ENCODE measurements at places on chromosomes 12 and 14. TPM values are rescaled to one million over a fixed set of nuclear protein-coding genes. Genes with fewer than 3 reads are reported as not detected.
A peak's percentile ranks its signal among the peaks of the same experiment; 100 is the strongest.

The ADGRD1 gene
- total RNA-seq = 0.96 TPM

The OR4E2 gene
- not detected for total RNA-seq

The KRT71 gene
- not detected for total RNA-seq

The PA2G4 gene
- total RNA-seq = 86.5 TPM

The SYNDIG1L gene
- total RNA-seq = 1.5 TPM

The CDKL1 gene
- 3.4 TPM for total RNA-seq

The GYS2 gene
- not detected for total RNA-seq

The SLC17A8 gene
- 0.25 TPM for total RNA-seq

The ADAM20 gene
- 1.3 TPM for total RNA-seq

The BATF gene
- not detected for total RNA-seq

The SPX gene
- not detected for total RNA-seq

DNA sequence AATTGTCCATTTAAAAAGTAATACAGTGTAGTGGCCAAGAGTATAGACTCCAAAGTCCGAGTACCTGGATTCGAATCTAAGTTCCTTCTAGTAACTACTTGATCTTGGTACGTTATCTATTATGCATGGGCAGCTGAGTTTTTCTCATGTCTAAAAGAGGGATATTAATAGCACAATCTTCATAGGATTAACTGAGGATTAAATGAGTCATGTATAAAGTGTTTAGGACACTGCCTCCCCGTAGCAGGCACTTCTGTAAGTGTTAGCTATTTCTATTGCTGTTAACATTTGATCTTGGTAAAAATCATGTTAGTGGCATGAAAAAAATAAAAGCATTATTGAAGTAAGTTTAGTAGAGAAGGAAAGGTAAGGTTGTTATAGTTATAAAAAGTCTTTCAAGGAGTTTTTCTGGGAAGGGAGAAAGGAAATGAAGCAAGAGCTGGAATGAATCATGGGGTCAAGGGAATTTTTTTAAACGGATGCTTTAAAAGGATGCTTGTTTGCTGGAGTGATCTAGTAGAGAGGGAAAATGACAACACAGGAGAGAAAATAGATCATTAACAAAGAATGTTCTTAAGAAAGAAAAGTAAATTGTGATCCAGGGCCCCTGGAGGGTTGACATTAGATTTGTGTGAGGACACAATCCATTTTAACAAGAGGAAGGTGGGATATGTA, 502.2 kb upstream of the USP15 start:
- H3K4me3 ChIP-seq = no peak overlapping the region
- no peaks in the 10 kb centered on the region for H3K27me3 ChIP-seq
- H3K27ac ChIP-seq = no peak overlapping the region
- no peaks in the 10 kb centered on the region for H3K4me1 ChIP-seq

DNA sequence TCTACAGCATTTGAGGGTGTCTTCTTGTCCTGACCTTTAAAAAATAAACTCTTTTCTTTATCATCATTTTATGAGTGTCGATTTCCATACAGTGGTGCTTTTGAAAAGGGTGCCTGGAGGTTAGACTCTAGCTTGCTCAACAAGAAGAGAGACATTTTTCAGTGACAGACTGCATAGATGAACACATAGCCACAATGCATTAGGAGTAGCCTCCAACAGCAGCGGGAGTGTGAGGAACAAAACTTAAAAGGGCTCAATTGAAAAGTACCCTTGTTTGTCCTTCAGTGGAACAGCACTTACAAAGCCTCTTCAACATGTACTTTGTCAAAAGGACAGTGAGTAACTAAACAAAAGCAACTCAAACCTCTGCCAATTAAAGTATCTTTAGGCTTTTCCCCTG, 119.3 kb downstream of the SOX5 start:
- no peak overlapping the region for H3K27ac ChIP-seq
- peaks cover 19% of the 10 kb centered on the region for H3K4me1 ChIP-seq
- no peak overlapping the region for H3K4me3 ChIP-seq

DNA sequence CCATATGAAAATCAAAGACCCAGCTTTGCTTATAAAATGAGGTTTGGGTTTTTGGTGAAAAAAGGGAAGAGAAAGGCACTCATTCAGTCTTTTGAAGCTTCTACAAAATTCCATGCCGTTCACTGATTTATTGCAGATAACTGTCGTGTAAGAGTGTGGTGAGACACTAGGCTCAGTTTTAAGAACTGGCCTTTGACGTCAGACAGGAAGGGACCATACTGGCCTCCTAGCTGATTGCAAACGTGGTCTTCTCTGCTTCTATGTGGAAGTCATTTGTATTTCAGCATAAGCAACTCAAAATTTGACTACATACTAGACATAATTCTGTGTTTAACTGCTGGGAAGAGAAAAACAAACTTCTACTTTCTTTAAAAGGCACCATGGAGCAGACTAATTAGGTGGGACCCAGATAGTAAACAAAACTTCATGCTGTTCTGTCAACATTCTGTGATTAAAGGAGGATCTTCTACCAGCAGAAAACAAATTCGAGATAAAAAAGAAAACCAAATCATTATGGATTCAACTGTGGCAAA, 168.7 kb downstream of the TTC7B start:
- H3K36me3 ChIP-seq = no peaks in the 10 kb centered on the region
- DNase-seq = no peak
- H3K4me1 ChIP-seq = peaks cover 4% of the 10 kb centered on the region
- H3K4me3 ChIP-seq = no peak overlapping the region
- H3K27me3 ChIP-seq = peaks cover 2% of the 10 kb centered on the region

GRCh38 chr12:121628037-121628436, 1.7 kb downstream of the ORAI1 start:
- H3K4me1 ChIP-seq = peaks cover 24% of the 10 kb centered on the region
- H3K4me3 ChIP-seq = peak overlapping the region; percentile 88
- H3K27me3 ChIP-seq = peaks cover 6% of the 10 kb centered on the region
- H3K36me3 ChIP-seq = no peaks in the 10 kb centered on the region

GRCh38 chr12:87171356-87171755, 857.8 kb downstream of the C12orf50 start:
- H3K36me3 ChIP-seq = peaks cover 7% of the 10 kb centered on the region
- H3K27ac ChIP-seq = no peak overlapping the region
- no peaks in the 10 kb centered on the region for H3K27me3 ChIP-seq
- no peaks in the 10 kb centered on the region for H3K4me1 ChIP-seq

DNA sequence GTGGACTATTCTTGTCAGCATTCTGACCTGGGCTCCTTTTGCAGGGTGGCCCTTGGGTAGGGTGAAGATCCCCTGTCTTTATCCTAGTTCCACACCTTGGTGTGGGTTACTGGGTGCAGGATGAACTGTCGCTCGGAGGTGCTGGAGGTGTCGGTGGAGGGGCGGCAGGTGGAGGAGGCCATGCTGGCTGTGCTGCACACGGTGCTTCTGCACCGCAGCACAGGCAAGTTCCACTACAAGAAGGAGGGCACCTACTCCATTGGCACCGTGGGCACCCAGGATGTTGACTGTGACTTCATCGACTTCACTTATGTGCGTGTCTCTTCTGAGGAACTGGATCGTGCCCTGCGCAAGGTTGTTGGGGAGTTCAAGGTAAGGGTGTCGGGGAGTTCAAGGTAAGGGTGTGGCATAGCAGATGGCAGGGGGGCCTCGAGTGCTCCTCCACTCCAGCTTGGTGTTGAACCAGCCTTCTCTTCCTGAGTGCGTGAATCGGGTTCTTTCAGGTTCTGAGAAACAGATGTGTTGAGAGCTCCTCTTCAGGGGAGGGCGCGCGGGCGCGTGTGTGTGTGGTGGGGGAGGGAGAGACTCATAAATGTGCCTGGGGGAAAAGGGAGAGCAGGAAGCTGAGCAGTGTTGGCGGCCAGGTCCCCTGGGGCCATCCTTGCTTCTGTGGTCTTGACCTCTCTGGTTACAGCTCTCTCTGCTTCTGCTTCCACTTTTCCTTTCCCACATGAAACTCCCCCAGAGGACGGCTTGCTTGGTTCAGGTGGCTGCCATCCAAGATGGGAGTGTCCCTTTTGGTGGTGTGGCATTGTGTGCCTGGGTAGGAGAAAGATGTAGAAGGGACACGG, 4.0 kb downstream of the ATG101 start:
- peaks cover 21% of the 10 kb centered on the region for H3K4me1 ChIP-seq
- DNase-seq = peak; percentile 69
- peak overlapping the region; percentile 53 for H3K27ac ChIP-seq
- H3K27me3 ChIP-seq = peaks cover 2% of the 10 kb centered on the region

- peak overlapping the region; percentile 74 for H3K4me3 ChIP-seq
- H3K4me1 ChIP-seq = peaks cover 17% of the 10 kb centered on the region
- H3K36me3 ChIP-seq = no peaks in the 10 kb centered on the region
- H3K27ac ChIP-seq = peak overlapping the region; percentile 16
Measured at GRCh38 chr14:20331053-20331613, 1.9 kb downstream of the CCNB1IP1 start.

GRCh38 chr14:37263656-37264236, 66.0 kb downstream of the MIPOL1 start:
- no peak for DNase-seq
- H3K4me3 ChIP-seq = no peak overlapping the region
- no peak overlapping the region for H3K27ac ChIP-seq
- peaks cover 9% of the 10 kb centered on the region for H3K4me1 ChIP-seq
- no peaks in the 10 kb centered on the region for H3K27me3 ChIP-seq
- no peaks in the 10 kb centered on the region for H3K36me3 ChIP-seq

- H3K27ac ChIP-seq = no peak overlapping the region
- H3K36me3 ChIP-seq = no peaks in the 10 kb centered on the region
- H3K4me3 ChIP-seq = no peak overlapping the region
- no peak for DNase-seq
- no peaks in the 10 kb centered on the region for H3K4me1 ChIP-seq
Measured at GRCh38 chr12:127903146-127903545, 363.8 kb upstream of the TMEM132C start.

GRCh38 chr14:61334197-61334701, 12.9 kb downstream of the PRKCH start:
- no peak overlapping the region for H3K27ac ChIP-seq
- no peak for DNase-seq
- no peaks in the 10 kb centered on the region for H3K4me1 ChIP-seq
- H3K4me3 ChIP-seq = no peak overlapping the region

GRCh38 chr12:62522984-62523383, 56.4 kb downstream of the MON2 start:
- no peak for DNase-seq
- H3K27ac ChIP-seq = no peak overlapping the region
- no peak overlapping the region for H3K4me3 ChIP-seq

- H3K27ac ChIP-seq = no peak overlapping the region
- H3K36me3 ChIP-seq = no peaks in the 10 kb centered on the region
- DNase-seq = no peak
- no peaks in the 10 kb centered on the region for H3K27me3 ChIP-seq
- H3K4me3 ChIP-seq = no peak overlapping the region
Measured at GRCh38 chr12:65941388-65941787, 117.1 kb downstream of the HMGA2 start.

GRCh38 chr12:53856132-53856531, 82.5 kb upstream of the HOXC13 start:
- no peaks in the 10 kb centered on the region for H3K4me1 ChIP-seq
- no peak overlapping the region for H3K27ac ChIP-seq
- no peak for DNase-seq
- no peak overlapping the region for H3K4me3 ChIP-seq

DNA sequence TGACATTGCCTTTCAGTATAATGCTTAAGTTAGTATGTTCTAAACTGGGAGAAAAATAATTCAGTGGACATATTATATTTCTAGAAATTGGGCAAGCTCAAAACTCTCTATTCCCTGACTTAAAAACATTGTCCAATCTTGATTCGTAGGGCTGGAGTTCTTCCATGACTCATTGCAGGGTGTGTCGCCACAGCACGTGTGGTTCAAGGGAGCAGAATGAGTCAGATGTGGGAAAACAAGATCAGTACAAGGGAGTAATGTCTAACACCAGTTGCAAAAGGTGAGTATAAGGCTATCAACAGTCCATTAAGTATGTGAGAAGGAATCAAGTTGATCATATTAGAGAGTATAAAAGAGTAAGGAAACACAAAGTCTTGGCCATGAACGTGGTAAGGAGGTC, 887.0 kb downstream of the TMTC2 start:
- H3K27me3 ChIP-seq = peaks cover 3% of the 10 kb centered on the region
- H3K27ac ChIP-seq = no peak overlapping the region
- no peak for DNase-seq
- H3K36me3 ChIP-seq = peaks cover 4% of the 10 kb centered on the region
- H3K4me1 ChIP-seq = no peaks in the 10 kb centered on the region

DNA sequence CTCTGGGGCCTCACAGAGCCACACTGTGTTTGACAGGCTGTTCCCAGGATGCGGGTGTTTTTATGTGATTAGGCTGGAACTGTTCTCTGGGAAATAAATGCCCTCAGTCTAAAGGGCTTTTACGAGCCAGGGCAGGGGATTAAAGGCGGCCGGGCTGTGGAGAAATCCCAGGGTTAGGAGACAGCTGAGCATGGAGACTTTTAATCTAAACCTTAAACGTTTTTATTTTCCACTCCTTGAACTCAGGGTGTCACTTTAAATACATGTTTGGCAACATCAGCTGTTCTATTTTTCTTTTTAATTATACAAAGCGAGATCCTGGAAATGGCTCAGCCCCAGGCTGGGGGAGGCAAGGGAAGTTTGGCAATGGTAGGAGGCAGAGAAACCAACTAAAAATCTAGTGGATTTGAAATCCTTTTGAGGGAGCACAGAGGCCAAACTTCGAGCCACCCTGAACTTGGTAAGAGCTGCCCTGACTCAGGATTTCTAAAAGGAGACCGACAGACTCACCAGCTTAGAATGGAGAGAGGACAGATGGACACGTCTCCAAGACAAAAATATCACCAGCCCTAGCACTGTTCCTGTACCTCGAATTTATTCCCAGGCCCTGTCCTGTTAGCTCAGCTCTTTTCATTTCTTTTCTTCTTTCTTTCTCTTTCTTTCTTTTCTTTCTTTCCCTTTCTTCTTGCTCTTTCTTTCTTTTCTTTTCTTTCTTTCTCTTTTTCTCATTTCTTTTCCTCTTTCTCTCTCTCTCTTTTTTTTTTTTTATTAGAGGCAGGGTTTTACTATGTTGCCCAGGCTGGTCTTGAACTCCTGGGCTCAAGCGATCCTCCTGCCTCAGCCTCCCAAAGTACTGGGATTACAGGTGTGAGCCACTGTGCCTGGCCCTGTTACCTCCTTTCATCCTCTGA, 15.8 kb upstream of the ORAI1 start:
- DNase-seq = no peak
- peaks cover 2% of the 10 kb centered on the region for H3K4me1 ChIP-seq
- peaks cover 2% of the 10 kb centered on the region for H3K27me3 ChIP-seq
- no peak overlapping the region for H3K27ac ChIP-seq

DNA sequence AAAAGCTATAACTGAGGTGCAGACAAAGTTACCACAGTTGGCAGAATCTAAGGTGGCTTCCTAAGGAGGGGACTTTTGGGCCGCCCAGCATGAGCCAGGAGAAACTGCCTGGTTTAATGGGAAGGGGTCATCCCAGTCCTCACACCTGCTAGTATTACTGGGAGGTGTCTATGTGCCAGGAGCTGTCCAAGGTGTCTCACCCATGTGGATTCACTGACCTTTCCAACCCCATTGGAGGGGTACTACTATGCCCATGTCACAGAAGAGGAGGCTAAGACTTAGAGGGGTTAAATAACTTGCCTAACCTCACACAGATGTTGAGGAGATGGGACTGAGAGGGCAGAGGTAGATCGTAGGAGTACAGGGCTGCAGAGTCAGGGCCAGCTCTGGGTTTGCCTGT, 10.2 kb downstream of the ABCB9 start:
- H3K4me3 ChIP-seq = no peak overlapping the region
- H3K36me3 ChIP-seq = no peaks in the 10 kb centered on the region
- no peaks in the 10 kb centered on the region for H3K4me1 ChIP-seq
- H3K27me3 ChIP-seq = peaks cover 3% of the 10 kb centered on the region
- H3K27ac ChIP-seq = no peak overlapping the region

- no peak overlapping the region for H3K27ac ChIP-seq
- no peak for DNase-seq
- H3K4me1 ChIP-seq = peaks cover 10% of the 10 kb centered on the region
- H3K36me3 ChIP-seq = no peaks in the 10 kb centered on the region
- H3K4me3 ChIP-seq = no peak overlapping the region
Measured at GRCh38 chr14:80605536-80605935, 336.0 kb downstream of the CEP128 start.
